CD8-positive, alpha-beta memory T cell (primary cell): ENCODE measurements at places on chromosomes 11 and 22. TPM values are rescaled to one million over a fixed set of nuclear protein-coding genes. Genes with fewer than 3 reads are reported as not detected.

- DNase-seq: no peak
Observed at GRCh38 chr11:91081440-91082043, 858.7 kb upstream of the CHORDC1 start.

Gene SLC22A6
- not detected for total RNA-seq

Gene CRYBB3
- total RNA-seq: 0.26 TPM

DNA sequence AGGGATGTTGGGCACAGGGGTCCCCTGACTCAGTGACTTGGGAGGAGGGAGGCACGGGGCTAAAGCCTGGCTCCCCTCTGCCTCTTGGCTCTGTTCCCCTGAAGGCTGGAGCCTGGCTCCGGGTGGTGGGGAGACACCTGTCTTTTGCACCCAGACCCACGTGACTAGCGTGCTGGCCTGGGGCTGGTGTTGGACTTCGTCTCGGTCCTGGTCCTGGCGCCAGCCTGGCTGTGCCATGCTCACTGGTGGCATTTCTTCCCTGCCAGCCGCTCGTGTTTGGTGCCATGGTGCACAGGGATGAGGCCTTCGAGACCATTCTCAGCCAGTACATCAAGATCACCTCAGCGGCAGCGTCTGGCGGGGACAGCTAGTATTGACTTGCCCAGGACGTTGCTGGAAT, 56.7 kb downstream of the GRAMD4 start:
- no peak for DNase-seq

- DNase-seq: no peak
Observed at GRCh38 chr11:94732617-94733281, 35.4 kb upstream of the AMOTL1 start.

Gene LYVE1
- total RNA-seq: not detected

Gene NR1H3
- total RNA-seq: 13.6 TPM

Gene MMP12
- not detected for total RNA-seq

- DNase-seq: no peak
Observed at GRCh38 chr11:64633555-64634159, 42.6 kb downstream of the SLC22A12 start.

DNA sequence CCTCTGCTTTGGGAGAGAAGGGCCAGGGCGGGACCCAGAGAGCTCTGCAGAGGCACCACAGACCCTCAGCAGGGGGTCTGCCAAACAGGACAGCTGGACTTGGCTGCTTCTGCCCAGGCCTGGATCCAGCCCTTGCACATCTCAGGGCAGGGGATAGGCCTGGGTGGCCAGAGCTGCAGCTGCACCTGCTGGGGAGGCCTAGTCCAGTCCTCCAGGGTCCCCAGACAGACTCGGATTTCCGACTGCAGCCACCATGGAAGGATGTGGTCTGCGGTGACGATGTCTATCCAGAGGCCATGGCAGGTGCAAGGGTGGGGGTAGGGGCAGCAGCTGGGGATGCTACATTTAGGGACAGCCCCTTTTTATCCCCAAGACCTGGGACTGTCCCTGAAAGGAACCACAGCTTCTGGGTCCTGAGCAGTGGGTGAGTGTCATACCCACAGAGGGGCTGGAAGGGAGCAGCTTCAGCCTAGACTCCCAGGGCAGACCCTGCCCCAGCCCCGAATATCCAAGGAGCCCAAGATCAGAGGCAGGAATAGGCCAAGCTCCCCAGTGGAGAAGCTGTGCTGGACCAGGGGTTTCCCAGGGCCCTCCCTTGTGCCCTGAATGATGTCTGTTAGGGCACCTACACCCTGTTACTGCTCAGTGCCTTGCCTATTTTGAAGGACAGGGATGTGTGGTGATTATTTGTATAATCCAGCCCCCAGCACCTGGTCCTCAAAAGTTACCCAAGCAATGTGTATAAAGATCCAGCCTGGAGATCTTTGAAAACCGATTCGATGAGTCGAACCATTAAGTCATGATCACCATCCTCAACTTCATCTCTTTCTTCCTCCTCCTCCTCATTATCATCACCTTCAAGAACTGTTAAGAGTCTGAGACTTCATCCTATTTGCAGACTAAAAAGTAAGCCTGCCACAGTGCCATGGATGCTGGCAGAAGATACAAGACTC, 2.5 kb upstream of the IGLL5 start:
- no peak for DNase-seq

Gene KCNE3
- not detected for total RNA-seq

GRCh38 chr11:62124186-62125113, 639 bp downstream of the INCENP start:
- no peak for DNase-seq

DNA sequence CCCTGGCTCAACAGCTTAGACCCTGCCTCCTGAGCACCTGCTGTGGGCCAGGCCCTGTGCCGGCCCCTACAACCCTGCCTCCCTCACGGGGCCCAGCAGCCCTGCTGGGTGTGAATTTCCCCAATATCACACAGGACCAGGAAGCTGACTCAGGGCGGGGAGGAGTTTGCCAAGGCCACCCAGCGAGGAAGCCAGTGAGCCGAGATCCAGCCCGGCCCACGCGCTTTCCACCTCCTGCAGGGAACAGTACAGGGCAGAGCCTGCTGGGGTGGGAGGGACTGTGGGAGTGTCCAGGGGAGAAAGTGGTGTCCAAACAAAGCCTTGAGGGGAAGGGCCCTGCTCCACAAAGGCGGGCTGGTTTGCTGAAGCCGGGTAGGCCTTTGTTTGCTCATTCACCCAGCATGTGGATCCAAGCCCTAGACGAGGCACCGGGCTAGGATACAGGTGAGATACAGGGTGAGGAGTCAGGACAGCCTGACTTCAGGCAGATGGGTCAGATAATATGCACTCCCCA, 26.8 kb downstream of the RPL3 start:
- DNase-seq: no peak

DNA sequence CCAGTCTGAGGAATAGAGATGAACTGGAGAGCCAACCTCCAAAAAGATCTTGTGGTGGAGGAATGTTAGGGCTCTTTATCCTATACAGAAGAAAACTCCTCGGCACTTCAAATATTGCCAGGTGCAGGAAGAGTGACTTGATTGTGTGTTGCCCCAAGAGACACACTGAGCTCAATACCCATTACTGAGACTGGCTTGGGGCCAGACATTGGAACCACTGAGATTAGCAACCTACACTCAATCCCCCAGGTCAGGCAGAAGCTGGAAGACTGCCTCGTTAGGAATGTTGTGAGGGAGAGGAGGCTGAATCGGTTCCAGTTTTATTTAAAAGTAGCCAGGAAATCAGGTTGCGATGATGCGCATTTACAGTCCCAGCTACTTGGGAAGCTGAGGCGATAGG, 2.4 kb upstream of the SGSM3 start:
- no peak for DNase-seq

DNA sequence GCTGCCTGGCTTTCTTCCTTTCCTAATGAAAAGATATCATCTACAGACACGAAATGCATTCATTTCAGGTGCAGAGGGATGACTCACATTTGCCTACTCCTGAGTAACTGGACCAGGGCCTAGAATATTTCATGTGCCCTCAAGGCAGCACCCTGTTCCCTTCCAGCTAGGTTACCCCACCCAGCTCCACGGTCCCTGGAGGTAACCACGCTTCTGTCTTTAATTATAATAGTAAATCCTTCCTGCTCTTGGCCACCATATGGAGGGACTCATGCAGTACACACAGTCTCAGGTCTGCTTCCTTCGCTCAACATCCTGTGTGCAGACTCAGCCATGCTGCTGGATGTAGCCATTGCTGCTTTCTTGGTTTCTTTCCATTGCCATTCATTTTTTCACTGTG, 22.3 kb downstream of the DHCR7 start:
- no peak for DNase-seq

GRCh38 chr11:86947541-86947940, 7.7 kb downstream of the FZD4 start:
- DNase-seq: no peak

GRCh38 chr22:26892166-26893041, 235.0 kb downstream of the MIAT start:
- no peak for DNase-seq

Gene MOB2
- total RNA-seq: 28.7 TPM

Gene AIFM3
- 0.33 TPM for total RNA-seq

Gene CDON
- 2.0 TPM for total RNA-seq

GRCh38 chr11:125464666-125465065, 31.4 kb downstream of the FEZ1 start:
- no peak for DNase-seq

- no peak for DNase-seq
Observed at GRCh38 chr11:100214791-100215190, 472.3 kb upstream of the ARHGAP42 start.

- no peak for DNase-seq
Observed at GRCh38 chr11:71491531-71491930, 35.5 kb upstream of the KRTAP5-7 start.

Gene E2F8
- total RNA-seq: 16.5 TPM

- DNase-seq: no peak
Observed at GRCh38 chr22:19412478-19412877, 19.1 kb downstream of the HIRA start.

- DNase-seq: no peak
Observed at GRCh38 chr11:6667733-6668374, 12.2 kb upstream of the DCHS1 start.
